SJSA1 (cell line): ENCODE measurements at places on chromosomes 6 and 20. TPM values are rescaled to one million over a fixed set of nuclear protein-coding genes. Genes with fewer than 3 reads are reported as not detected.

The TMEM244 gene
- total RNA-seq, result not detected in 2 replicates

The CSTF1 gene
- 36.4 and 37.8 TPM in 2 replicates for total RNA-seq

DNA sequence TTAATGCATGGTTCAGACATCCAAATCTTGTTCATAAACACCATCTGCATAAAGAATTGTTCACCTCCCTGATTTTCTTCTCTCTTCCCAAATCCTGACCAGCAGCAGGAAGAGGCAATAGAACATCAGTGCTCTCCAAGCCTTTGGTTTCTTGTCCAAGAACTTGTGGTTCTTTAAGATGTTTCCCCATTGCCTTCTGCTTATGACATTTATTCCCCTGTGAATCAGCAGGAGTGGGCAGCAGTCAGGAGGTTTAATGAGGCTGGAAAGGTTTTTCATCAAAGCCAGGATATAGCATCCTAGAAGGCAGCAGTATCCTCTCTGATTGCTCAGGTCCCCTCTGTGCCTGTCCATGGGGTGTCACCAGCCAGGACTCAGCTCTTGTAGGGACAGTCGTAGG lies 5.3 kb downstream of the HDDC2 start:
- no peak overlapping the region for H3K27ac ChIP-seq
- DNase-seq, result no peak
- H3K36me3 ChIP-seq, result peaks cover 80% of the 10 kb centered on the region
- H3K4me1 ChIP-seq, result peaks cover 22% of the 10 kb centered on the region

- H3K36me3 ChIP-seq, result no peaks in the 10 kb centered on the region
- no peak for DNase-seq
- no peaks in the 10 kb centered on the region for H3K4me1 ChIP-seq
- H3K4me3 ChIP-seq, result no peak overlapping the region
- H3K27ac ChIP-seq, result no peak overlapping the region
Measured at GRCh38 chr20:62728028-62728780, 19.6 kb downstream of the NTSR1 start.

The FOXO3 gene
- 15.3 and 20.4 TPM in 2 replicates for total RNA-seq

The CYP21A2 gene
- not detected in 2 replicates for total RNA-seq
